ENCODE measurements at places on chromosomes 6 and 20. TPM values are rescaled to one million over a fixed set of nuclear protein-coding genes. Genes with fewer than 3 reads are reported as not detected.

HLA-DPA1 gene
- 6.2 TPM for total RNA-seq

TINAG gene
- not detected for total RNA-seq

PRICKLE4 gene
- total RNA-seq = 0.67 TPM

TNFAIP3 gene
- 1.6 TPM for total RNA-seq

DNA sequence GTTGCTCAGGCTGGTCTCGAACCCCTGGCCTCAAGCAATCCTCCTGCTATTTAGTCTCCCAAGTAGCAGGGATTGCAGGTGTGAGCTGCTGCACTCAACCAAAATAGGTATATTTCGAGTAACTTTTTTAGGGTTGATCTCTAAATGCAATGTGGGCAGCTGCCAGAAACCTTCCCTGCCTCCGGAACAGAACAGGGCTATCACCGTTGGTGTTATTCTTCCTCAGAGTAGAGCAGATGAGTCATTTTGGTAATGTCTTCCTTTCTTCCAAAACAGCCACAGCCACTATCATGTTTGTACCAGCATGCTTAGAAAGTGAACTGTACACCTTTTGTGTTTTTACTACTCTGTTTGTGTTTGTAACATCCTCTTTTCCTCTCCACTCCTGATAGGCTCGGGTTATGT, 44.1 kb downstream of the SNX9 start:
- DNase-seq = no peak
- H3K27me3 ChIP-seq = no peaks in the 10 kb centered on the region
- H3K4me1 ChIP-seq = peaks cover 7% of the 10 kb centered on the region
- H3K36me3 ChIP-seq = peaks cover 15% of the 10 kb centered on the region
- H3K4me3 ChIP-seq = no peak overlapping the region

DPM1 gene
- total RNA-seq = 57.0 TPM

DNA sequence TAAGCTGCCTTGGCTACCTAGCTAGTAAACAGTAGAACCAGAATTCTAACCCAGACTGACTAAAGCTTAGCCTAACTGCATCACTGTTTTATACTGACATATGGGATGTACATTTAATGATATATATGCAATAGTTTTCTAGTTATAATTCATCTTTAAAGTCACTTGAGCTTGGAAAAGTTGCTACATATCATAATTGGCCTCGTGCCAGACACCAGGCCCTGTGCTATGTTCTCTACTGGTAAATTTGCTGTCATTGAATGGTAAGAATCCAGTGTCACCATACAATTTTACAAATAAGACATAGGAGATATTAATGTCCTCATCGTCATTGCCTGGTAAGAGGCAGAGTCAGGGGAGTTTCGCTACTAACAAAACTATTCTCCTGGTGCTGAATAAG, 396.8 kb downstream of the CDKAL1 start:
- H3K27ac ChIP-seq = no peak overlapping the region
- no peaks in the 10 kb centered on the region for H3K36me3 ChIP-seq
- no peak overlapping the region for H3K4me3 ChIP-seq
- DNase-seq = no peak

DNA sequence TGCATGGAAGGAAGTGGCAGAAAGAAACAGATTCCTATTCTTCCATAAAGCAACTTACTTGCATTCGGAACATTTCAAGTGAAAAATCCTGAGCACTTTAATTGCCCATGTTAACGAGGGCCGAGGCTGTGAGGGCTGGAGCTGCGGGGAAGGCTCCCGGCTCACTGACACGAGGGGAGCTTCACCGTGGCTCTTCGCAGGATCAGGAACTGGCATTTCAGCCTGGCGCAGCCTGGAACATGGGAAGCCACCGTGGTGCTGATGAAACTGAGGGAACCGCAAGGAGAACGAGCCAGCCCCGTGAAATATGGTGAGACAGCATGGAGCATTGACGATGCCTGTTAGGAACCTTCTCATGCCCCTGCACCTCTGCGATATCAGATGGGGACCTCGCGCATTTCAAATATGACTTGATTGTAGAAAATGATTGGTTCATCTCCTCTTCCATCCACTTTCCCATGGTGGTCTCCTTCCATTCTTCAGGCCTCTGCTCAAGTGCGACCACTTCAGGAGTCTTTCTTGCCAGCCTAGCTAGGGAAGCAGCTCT, 236.9 kb downstream of the TBXT start:
- H3K27me3 ChIP-seq = 0 out of 2 replicates have a peak, but pooled peaks cover 2% of the 10 kb centered on the region
- H3K27ac ChIP-seq = no peak overlapping the region

- H3K4me1 ChIP-seq = no peaks in the 10 kb centered on the region
- DNase-seq = no peak
- H3K36me3 ChIP-seq = no peaks in the 10 kb centered on the region
- no peak overlapping the region for H3K4me3 ChIP-seq
- H3K27ac ChIP-seq = no peak overlapping the region
These were observed 288.3 kb downstream of the TPBG start for GRCh38 chr6:82651845-82652335.

ZBTB46 gene
- 22.4 TPM for total RNA-seq

ARHGAP40 gene
- total RNA-seq = 0.86 TPM

FAM83C gene
- not detected for total RNA-seq

FAM184A gene
- total RNA-seq = 12.1 TPM

ZNF343 gene
- 3.7 TPM for total RNA-seq

FOXF2 gene
- not detected for total RNA-seq

TREML2 gene
- 0.11 TPM for total RNA-seq

SLC13A3 gene
- total RNA-seq = 9.8 TPM

BAG2 gene
- 7.2 TPM for total RNA-seq

TNFRSF6B gene
- total RNA-seq = not detected

MAP7 gene
- 67.0 TPM for total RNA-seq

GRCh38 chr6:149846321-149846720, 17.8 kb downstream of the LRP11 start:
- DNase-seq = no peak
- no peaks in the 10 kb centered on the region for H3K4me1 ChIP-seq
- no peak overlapping the region for H3K4me3 ChIP-seq
- no peak overlapping the region for H3K27ac ChIP-seq
- H3K27me3 ChIP-seq = no peaks in the 10 kb centered on the region
- no peaks in the 10 kb centered on the region for H3K36me3 ChIP-seq

- peak overlapping the region; percentile 88 for H3K27ac ChIP-seq
- no peaks in the 10 kb centered on the region for H3K27me3 ChIP-seq
- 0 out of 2 replicates have a peak, but pooled peaks cover under 1% of the 10 kb centered on the region for H3K4me1 ChIP-seq
- no peaks in the 10 kb centered on the region for H3K36me3 ChIP-seq
These were observed 18.1 kb downstream of the OR2B2 start for GRCh38 chr6:27893836-27894807.

GRCh38 chr6:155449450-155450239, 6.0 kb downstream of the NOX3 start:
- no peak for DNase-seq
- no peak overlapping the region for H3K4me3 ChIP-seq
- H3K4me1 ChIP-seq = no peaks in the 10 kb centered on the region
- H3K27me3 ChIP-seq = no peaks in the 10 kb centered on the region
- no peaks in the 10 kb centered on the region for H3K36me3 ChIP-seq

DNA sequence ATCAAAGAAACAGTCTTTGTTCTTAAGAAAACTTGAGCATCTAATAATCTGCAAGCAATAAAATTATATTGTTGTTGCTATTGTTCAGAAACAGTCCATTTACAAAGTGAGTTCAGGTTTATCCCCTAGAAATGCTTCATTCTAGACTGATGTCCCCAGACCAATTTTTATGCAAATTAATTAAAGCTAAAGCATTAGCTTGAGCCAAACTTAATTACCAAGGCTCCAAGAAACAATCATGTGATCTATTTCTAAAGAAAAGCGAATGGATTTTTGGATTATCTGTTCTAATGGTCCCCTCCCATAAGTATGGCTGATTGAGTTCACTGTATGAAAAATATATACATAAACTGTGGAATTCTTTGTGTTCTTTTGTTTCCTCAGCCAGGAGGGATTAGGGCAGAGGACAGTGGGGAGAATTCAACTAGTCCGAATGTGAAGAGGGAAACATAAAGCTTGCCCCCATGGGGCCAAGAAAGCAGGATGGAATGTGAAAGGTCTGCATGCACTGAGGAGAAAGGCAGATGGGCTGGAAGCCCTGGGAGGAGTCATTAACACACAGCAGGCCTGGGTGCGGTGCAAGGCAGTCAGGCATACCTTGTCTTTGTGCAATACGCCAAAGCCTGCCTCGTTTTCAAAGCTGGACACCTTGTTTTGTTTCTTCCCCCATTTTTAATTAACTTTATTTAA, 597.1 kb downstream of the KIF16B start:
- H3K4me3 ChIP-seq = no peak overlapping the region
- no peaks in the 10 kb centered on the region for H3K27me3 ChIP-seq
- H3K4me1 ChIP-seq = no peaks in the 10 kb centered on the region
- peak overlapping the region; percentile 78 for H3K27ac ChIP-seq
- no peaks in the 10 kb centered on the region for H3K36me3 ChIP-seq

GRCh38 chr20:44080646-44081267, 106.2 kb downstream of the JPH2 start:
- DNase-seq = peak; percentile 25
- no peak overlapping the region for H3K4me3 ChIP-seq
- no peaks in the 10 kb centered on the region for H3K27me3 ChIP-seq

DNA sequence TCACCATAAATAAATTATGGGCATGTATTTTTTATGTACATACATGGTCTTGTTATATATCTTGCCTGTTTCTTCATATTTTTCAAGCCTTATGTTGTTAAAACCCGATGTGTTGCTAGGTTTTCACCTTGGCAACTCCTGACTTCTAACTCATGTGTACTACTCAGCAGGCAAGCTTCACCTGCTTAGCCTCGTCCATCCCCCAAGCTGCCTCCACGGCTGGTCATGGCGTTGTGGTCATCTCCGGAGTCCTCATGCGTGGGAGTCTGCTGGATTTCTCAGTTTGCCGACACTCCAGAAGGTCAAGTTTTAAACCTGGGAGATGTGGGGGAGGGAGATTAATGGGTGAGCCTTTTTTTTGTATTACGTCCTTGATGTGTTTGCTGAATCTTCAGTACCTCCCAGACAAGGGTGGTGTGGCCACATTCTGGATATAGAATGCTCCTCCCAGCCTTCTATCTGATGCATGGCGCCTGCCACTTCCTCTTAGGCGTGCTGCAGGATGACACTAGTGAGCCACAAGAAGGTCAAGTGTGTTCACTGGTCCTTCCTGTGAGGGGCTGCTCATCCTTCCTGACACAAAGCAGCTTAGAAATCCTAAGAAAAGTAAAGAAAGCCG, 26.6 kb upstream of the EDN3 start:
- no peak overlapping the region for H3K4me3 ChIP-seq
- no peak for DNase-seq
- peaks cover 6% of the 10 kb centered on the region for H3K4me1 ChIP-seq
- H3K27me3 ChIP-seq = no peaks in the 10 kb centered on the region
- no peaks in the 10 kb centered on the region for H3K36me3 ChIP-seq

THBD gene
- 0.43 TPM for total RNA-seq

DNA sequence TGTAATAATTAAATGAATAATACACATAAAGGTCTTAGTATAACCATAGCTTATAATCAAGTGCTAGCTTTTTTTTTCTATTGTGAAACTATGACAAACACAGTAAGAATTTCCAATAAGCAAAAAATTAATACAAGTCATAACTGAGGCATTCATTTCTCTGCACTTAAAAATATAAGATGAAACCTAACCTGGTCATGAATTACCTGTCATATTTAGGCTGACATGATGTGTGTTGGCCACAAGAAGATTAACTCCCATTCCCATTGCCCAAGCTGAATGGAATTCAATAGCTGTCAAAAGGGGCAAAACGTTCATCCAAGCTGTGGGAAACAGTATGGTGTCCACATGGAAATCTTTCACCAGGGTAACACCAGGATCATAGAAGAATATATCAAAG, 5.4 kb downstream of the VNN2 start:
- no peak for DNase-seq
- no peaks in the 10 kb centered on the region for H3K27me3 ChIP-seq
- no peaks in the 10 kb centered on the region for H3K4me1 ChIP-seq
- no peaks in the 10 kb centered on the region for H3K36me3 ChIP-seq
- no peak overlapping the region for H3K4me3 ChIP-seq
- H3K27ac ChIP-seq = no peak overlapping the region

- no peak for DNase-seq
- peaks cover 5% of the 10 kb centered on the region for H3K4me1 ChIP-seq
- H3K36me3 ChIP-seq = no peaks in the 10 kb centered on the region
- no peak overlapping the region for H3K4me3 ChIP-seq
- H3K27ac ChIP-seq = no peak overlapping the region
These were observed 296.5 kb downstream of the SLC35F1 start for GRCh38 chr6:118203545-118203944.

DNA sequence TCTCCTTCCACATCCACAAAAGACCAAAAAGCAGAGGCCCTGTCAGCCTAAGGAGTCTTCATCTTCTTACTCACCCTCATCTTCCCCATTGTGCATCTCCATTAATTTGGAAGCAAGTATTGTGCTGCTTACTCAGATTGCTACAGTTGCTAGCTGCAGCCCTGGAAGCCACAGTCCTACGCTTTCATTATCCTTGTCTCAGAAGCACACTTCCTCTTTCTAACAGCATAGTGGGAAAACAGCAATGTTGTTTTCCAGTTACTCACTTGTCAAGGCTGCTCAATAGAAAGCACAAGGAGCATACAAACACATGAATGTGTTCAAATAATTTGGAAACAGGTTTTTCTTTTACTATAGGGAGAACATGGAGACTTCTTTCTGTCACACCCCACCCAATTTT, 76.6 kb upstream of the RBM24 start:
- no peak overlapping the region for H3K4me3 ChIP-seq
- peaks cover 7% of the 10 kb centered on the region for H3K27me3 ChIP-seq
- H3K36me3 ChIP-seq = no peaks in the 10 kb centered on the region
- DNase-seq = no peak
- no peak overlapping the region for H3K27ac ChIP-seq

PDE10A gene
- total RNA-seq = 2.4 TPM

DNA sequence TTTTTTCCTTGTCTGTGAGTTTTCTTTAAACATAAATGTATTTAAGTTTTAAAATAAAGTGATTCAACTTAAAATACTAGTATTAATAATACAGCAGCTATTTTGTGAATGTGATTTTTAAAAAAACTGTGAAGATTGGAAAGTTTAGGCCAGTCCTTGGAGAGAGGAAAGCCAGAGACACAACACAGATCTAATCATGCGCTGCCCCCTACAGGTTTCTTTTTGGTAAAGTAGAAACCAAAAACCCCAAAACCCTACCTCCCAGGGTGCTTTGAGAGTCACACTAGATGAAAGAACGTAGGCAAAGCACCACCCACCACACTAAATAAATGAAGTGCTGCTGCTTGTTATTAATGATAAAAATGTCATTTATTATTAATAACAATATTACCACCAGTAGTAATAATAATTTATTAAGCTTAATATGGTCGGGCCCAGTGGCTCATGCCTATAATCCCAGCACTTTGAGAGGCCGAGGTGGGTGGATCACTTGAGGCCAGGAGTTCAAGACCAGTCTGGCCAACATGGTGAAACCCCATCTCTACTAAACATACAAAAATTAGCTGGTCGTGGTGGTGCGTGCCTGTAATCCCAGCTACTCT, 33.7 kb downstream of the SLC9A8 start:
- no peak overlapping the region for H3K27ac ChIP-seq
- H3K4me3 ChIP-seq = no peak overlapping the region
- no peaks in the 10 kb centered on the region for H3K27me3 ChIP-seq
- no peaks in the 10 kb centered on the region for H3K4me1 ChIP-seq
- DNase-seq = no peak
- no peaks in the 10 kb centered on the region for H3K36me3 ChIP-seq

SLC35D3 gene
- total RNA-seq = 0.57 TPM

BPIFA1 gene
- not detected for total RNA-seq

GRCh38 chr6:160063771-160064413, 57.7 kb upstream of the SLC22A1 start:
- peaks cover 54% of the 10 kb centered on the region for H3K36me3 ChIP-seq
- H3K4me3 ChIP-seq = no peak overlapping the region
- no peaks in the 10 kb centered on the region for H3K27me3 ChIP-seq
- no peaks in the 10 kb centered on the region for H3K4me1 ChIP-seq
- DNase-seq = no peak

- no peak for DNase-seq
- no peaks in the 10 kb centered on the region for H3K36me3 ChIP-seq
- no peak overlapping the region for H3K27ac ChIP-seq
These were observed 3.7 kb downstream of the MRPL14 start for GRCh38 chr6:44123544-44123943.

Data from H1 (cell line).